GOT3 (cell line): ENCODE measurements at places on chromosomes 6 and 20.
A peak's percentile ranks its signal among the peaks of the same experiment; 100 is the strongest.

- no peak for DNase-seq
Observed at GRCh38 chr6:32109114-32109764, at the start of gene TNXB. Gene TNXB, minus strand, starts transcription at chr6:32109338. Its CDS starts 11,140 bp downstream, at chr6:32098198.

- DNase-seq, result no peak
Observed at GRCh38 chr6:133683308-133683580, 205.7 kb upstream of the TCF21 start.

DNA sequence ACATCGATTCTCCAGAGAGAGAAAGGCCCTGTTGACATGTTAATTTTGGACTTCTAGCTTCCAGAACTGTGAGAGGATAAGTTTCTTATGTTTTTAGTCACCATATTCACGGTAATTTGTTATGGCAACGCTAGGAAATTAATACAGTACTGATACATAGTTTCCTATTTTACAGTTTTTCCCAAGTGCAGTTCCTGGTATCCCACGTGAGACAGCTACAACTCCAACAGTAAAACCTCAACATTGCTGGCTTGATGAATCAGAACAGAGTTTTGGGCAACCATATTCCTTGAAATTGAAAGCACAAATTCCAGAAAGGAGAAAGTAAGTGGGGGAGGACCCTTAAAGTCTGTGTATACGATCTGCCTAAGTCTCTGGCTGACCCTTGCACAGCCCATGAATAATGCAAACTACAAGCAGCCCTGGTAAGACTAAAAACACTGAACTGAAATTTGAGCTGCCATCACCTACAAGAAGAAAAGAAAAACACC lies 505.1 kb upstream of the NRSN1 start:
- no peak for DNase-seq

GRCh38 chr6:70675822-70676221 lies 8.1 kb downstream of the SMAP1 start:
- no peak for DNase-seq

DNA sequence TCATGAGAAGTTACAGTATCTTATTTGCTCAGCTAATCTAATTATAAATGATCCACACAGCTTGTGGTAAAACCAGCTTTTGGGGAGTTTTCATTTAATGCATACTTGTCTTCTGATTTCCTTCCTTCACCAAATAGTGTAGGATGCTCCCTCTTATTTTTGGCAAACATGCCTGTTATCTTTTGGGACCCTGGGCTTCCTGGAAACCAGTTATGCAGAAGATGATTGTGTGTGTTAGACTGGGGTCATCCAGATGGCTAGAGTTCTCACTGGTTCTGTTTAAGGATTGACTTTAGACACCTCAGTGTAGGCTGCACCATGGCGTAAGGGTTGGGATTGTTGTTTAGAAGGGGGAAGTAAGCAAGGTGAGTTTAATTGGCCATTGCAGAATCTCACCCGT lies 61.3 kb downstream of the PTPN1 start:
- no peak for DNase-seq

DNA sequence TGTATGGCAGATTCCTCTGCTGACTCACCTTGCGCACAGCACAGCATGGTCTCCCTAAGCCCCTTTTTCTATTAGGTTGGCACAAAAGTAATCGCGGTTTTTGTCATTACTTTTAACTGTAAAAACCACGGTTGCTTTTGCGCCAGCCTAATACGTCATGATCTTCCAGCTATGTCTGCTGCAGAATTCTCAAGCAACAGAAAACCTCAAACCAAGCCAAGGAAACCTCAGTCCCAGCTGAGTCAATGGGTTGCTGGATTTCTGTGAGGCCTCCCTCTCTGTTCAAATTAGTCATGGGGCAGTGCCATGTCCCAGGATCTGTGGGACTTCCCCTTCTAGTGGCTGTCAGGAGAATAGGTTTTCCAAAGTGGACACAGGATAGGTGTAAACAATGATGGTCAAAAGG lies 15.7 kb upstream of the ENPP1 start:
- no peak for DNase-seq

GRCh38 chr20:12531626-12532025 lies 477.1 kb upstream of the SPTLC3 start:
- DNase-seq, result no peak

DNA sequence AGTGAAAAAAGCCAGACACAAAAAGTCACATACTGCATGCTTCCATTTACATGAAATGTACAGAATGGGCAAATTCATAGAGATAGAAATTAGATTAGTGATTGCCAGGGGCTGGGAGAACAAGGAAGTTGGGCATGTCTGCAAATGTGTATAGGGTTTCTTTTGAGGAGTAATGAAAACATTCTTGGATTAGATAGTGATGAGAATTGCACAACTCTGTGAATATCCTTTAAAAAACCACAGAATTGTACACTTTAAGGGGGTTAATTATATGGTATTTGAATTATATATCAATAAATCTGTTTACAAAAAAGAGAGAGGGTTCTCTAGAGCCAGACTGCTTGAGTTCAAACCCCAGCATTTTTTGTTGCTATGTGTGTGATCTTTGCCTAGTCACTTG lies 188.1 kb downstream of the CDC5L start:
- no peak for DNase-seq

DNA sequence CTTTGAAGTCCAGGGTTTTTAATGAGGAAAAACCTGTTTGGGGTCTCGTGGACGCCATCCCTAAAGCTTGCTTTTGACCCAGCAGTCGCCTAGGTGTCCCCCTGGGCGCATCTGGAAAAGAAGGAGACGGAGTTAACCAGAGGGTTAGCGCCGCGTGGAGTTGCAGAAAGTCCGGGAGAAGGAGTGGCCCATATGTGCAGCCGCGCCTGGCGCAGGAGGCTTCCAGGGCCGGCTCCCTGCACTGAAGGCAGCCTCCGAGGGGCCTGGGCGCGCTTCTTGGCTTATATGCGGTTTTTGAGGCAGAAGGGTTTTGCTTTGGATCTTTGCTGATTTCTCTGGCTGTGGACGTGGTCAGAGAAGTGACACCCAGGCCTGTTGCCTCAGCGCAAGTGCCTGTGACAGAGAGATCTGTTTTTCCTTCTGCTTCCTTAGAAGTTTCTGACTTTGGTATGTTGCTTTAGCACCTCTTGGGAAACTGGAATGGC lies 987 bp downstream of the TMEM181 start:
- no peak for DNase-seq

DNA sequence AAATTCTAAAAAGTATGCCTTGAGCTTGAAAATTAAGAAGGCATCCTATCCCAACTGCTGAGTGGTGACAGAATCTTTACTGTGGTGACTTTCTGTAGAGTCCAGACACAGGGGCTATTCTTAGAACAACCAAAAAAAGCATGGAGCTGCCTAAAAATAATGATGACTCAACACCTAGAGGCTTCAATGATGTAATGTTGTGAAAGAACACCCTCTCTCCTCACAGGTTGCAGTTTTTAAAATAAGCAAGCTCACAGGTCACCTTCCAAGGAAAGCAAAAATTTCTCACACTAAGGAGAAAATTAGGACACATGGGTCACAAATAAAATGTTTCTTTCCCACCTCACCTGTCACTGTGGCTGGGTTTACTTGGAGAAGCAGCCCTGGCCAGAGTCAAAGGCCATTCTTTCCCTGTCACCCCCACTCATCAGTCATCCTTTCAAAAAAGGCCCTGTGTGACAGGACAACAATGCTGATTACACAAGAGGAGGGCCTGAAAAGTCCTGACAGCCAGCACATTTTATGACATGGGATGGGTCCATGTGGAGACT lies 53.5 kb downstream of the RCAN2 start:
- no peak for DNase-seq

GRCh38 chr20:1813101-1813529 lies 82.1 kb upstream of the SIRPA start:
- DNase-seq, result peak; percentile 34

GRCh38 chr6:168964138-168964835 lies 289.4 kb downstream of the THBS2 start:
- DNase-seq, result no peak

GRCh38 chr20:1301031-1301529 lies 27.9 kb downstream of the SDCBP2 start:
- DNase-seq, result no peak

- no peak for DNase-seq
Observed at GRCh38 chr6:5701174-5701573, 305.6 kb downstream of the NRN1 start.

- no peak for DNase-seq
Observed at GRCh38 chr6:71028236-71028876, 71.5 kb upstream of the B3GAT2 start.

DNA sequence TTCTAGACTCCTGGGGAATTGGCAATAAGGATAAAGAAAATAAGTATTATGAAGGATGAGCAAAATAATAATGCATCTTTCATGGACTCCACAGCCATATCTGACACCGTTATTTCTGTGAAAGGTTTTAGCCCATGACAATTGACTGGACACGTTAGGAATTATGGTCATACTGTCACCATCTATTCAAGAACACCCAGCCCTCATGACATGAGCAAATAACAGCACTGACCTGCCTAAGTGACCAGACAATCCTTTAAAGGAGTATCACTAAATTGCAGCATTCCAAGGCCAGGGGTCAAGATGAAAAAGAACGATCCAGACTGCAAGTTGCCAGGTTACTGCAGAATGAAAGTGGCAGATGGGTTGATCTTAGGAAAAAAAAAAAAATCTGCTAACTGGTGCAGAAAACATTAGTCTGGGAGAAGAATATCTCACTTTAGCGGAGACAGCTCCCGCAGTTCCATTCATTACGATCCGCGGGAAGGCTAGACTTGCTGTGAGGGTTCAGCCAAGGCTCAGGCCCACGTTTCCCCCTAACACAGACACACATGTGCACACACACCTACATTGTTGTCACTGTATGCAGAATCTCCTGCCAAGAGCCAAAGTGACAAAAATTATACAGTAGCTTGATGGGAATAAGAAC lies 237.7 kb upstream of the AGPAT4 start:
- DNase-seq, result no peak

- DNase-seq, result no peak
Observed at GRCh38 chr20:36872852-36873251, 3.1 kb upstream of the TLDC2 start.

- DNase-seq, result no peak
Observed at GRCh38 chr6:166951670-166952060, 4.7 kb downstream of the RNASET2 start.

DNA sequence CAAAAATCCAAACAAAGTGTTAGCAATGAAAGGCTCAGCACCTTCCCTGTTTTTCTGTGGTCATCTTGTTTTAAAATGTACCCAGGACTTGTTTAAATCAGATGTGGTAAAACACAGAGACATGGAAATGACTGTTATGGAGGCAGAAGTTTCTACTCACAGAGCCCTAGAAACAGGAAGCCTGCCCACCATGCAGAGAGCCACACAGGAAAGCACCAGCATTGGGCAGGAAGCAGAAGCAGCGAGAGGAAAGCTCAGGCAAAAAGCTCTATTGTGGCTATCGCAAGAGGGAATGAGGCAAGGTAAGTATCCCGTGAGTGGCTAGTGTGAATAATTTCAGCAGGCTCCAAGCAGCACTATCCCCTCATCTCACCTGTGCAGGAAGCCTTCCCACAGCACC lies 42.8 kb downstream of the GPR6 start:
- DNase-seq, result no peak

DNA sequence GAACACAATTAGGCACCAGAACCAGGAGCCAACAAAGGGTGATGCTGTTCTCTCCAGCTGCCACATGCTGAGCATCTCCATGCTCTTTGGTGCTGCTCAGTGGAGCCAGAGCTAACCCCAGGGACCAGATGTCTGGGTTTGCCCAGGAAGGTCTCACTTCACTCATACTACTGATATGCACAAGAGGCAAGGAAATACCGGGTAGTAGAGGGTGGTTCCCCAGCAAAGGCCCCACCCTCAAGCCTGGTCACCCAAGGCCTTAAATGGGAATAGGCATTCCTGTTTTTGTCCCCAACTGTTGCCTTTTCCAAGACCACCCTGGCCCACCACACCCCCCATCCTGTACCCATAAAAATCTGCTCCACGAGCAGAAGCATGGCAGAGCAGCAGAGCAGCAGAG lies 204.5 kb upstream of the TAB2 start:
- DNase-seq, result no peak

DNA sequence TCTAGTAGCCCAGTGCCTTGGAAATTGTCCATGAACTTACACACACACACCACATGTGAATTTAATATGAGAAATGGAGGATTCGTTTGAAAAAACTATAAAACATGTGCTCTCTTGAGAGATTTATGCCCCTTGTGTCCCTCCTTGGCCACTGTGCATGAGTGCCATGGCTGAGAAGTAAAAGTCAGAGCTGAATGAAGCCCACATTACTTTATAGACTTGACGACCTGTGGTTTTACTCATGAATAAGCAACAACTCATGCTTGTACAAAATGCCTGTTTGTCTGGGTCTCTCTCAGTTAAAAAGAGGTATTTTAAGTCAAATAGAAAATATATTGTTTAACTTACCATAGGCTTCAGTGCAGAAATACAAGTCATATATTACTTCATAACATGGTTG lies 102.7 kb downstream of the KCNQ5 start:
- no peak for DNase-seq

- DNase-seq, result no peak
Observed at GRCh38 chr6:291204-291696, 1.0 kb upstream of the DUSP22 start.

DNA sequence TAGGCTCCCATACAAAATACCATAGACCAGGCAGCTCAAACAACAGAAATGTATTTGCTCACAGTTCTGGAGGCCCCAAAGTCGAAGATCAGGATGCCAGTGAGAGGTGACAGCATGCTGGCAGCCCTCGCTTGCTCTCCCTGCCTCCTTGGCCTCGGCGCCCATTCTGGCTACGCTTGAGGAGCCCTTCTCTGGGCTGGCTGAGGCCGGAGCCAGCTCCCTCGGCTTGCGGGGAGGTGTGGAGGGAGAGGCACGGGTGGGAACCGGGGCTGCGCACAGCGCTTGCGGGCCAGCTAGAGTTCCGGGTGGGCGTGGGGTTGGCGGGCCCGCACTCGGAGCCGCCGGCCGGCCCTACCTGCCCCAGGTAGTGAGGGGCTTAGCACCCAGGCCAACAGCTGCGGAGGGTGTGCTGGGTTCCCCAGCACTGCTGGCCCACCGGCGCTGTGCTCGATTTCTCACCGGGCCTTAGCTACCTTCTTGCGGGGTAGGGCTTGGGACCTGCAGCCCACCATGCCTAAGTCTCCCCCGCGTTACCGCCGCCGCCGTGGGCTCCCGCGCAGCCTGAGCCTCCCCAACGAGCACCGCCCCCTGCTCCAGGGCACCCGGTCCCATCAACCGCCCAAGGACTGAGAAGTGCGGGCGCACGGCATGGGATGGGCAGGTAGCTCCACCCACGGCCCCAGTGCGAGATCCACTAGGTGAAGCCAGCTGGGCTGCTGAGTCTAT lies 32.6 kb upstream of the SERPINB9 start:
- no peak for DNase-seq

DNA sequence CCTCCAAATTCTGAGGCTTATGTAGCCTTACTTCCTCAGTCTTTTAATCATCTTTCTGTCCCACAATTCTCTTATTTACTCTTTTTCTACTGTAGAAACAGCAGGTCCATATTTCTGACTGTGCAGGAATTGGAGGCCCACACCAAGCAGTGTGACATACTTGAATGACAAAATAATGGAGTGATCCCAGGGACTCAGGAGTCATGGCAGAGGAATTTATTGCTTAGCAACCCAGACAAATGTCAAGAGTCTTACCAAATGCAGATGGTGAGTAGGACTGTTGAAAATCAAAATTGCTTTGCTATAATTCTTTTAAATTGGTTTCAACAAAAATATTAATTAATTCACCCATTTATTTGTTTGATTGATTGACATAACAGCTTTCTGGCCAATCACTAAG lies 59.9 kb downstream of the HTR1B start:
- no peak for DNase-seq
